ENCODE measurements at places on chromosomes 2 and 18. TPM values are rescaled to one million over a fixed set of nuclear protein-coding genes. Genes with fewer than 3 reads are reported as not detected.

DNA sequence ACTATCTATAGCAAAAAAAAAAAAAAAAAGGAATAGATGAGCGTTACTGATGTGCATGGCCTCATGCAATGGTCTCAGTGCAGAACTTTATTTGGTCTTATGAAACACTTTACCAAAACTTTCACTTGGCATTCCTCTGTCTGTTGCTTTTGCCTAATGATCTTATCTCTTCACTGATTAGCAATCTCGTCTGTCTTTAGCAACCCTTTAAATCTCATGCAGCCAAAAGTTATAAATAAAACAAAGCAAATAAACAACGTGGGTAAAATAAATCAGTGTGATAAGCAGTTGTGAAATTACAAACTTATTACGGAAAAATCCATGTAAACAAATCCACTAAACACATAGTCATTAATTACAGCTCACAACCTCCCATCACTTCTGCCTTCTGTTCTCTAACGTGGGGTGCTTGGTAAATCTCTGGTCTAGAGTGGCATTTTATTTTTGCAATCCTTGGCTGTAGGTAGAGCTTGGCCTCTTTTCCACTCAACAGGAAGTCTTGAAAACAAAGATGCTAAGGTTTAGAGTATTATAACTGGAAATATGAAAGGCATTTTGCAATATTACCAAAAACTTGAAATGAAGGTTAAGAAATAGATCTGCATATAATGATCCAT, 288.0 kb downstream of the AFF3 start:
- DNase-seq = no peak

DNA sequence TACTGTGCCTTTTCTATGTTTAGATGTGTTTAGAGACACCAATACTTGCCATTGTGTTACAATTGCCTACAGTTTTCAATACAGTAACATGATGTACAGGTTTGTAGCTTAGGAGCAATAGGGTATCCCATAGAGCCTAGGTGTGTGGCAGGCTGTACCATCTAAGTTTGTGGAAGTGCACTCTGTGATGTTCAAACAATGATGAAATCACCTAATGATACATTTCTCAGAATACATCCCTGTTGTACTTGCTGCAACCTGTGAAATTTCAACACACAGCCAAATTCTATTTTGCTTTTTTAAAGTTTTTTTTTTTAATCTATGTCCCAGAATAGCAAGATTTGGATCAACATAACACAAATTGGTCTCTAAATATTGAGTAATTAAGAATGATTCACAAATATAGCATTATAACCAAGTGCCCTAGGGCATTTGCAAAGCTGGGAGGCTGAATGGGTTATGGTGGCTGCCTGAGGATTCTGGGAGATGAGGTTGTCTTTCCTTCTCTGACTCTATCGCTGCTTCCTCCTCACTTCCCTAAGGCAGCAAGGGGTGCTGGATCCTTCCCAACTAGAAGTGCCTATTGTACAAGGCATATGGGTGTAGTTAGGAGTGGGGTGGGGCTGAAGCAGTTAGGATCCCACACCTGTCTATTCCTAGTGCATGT, 78.3 kb downstream of the SKA1 start:
- no peak for DNase-seq

FANCL gene
- 68.9 TPM for polyA plus RNA-seq

DNA sequence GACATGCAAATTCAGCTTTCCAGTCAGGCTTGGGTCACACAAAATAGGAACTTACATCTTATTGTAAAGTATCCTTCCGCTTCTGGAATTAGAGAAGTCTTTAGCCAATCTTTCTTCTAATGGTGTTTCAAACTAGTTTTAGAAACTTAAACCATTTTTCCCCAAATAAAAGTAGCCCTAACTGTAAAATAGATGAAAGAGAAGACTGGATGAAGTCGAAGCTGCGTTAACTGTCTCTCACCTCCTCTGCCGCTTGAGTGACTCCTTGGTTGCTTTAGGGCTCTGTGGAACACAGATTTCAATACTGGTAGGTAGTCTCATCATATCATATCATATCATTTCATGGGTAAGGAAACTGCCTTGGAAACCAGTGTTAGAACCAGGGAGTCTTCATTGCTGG, 498.4 kb downstream of the XIRP2 start:
- no peak for DNase-seq

DNA sequence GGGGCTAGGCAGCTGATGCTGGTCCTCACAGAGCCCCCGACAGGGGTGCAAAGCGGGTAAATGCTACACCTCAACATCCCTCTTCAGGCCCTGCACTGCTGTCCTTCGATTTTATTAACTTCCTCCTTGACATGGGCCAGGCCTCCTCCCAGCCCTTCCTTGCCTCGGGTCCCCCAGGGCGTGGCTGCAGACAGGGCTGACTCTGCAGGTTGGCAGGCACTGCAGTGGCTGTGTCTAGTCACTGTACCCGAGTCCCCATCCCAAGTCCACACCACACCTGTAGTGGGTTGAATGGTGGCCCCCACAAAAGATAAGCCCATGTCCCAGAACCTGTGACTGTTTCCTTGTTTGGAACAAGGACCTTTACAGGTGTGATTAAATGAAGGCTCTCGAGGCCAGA, 140.2 kb downstream of the TWIST2 start:
- no peak for DNase-seq

TMSB10 gene
- polyA plus RNA-seq = 1,422 TPM

GRCh38 chr2:100207411-100207885, 65.1 kb upstream of the AFF3 start:
- DNase-seq = no peak

IL18R1 gene
- 3.2 TPM for polyA plus RNA-seq

- no peak for DNase-seq
These were observed 56.9 kb downstream of the MCFD2 start for GRCh38 chr2:46858702-46859090.

DNA sequence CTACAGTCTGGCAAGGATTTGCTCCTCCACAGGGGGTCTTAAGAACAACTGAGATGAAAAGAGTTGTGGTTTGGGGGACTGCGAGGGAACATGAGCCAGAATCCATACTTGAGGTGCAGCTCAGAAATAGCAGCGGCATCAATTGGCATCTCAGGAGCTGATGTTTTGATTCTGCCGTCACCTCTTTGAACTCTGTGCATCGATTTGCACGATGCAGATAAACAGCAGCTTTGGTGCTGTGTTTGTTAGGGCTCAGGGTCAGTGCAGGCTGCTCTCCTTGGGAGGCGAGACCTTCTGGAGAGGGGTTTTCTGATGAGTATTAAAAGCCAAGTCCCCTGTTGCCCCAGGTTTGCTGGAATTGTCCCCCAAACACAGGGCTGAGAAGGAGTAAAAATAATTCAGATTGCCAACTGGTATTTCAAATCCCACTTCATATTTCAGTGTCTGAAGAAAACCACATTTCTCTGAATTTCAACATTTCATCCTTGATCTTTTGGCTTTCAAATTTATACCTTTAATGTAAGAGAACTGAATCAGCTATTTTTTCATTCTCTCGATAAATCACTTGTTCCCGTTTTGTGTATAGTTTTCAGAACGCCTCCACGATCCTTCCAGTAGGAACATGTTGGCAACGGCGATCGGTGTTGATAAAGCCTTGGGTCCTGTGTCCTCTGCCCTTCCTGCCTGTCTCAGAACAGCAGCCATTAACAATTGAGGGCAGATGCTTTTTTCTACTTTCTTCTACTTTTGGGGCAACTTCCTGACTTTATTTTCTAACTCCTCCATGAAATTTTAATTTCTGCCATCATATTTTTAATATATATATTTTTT, 65.0 kb downstream of the RAB31 start:
- DNase-seq = no peak

TEX44 gene
- not detected for polyA plus RNA-seq

MROH2A gene
- polyA plus RNA-seq = 0.28 TPM

DNA sequence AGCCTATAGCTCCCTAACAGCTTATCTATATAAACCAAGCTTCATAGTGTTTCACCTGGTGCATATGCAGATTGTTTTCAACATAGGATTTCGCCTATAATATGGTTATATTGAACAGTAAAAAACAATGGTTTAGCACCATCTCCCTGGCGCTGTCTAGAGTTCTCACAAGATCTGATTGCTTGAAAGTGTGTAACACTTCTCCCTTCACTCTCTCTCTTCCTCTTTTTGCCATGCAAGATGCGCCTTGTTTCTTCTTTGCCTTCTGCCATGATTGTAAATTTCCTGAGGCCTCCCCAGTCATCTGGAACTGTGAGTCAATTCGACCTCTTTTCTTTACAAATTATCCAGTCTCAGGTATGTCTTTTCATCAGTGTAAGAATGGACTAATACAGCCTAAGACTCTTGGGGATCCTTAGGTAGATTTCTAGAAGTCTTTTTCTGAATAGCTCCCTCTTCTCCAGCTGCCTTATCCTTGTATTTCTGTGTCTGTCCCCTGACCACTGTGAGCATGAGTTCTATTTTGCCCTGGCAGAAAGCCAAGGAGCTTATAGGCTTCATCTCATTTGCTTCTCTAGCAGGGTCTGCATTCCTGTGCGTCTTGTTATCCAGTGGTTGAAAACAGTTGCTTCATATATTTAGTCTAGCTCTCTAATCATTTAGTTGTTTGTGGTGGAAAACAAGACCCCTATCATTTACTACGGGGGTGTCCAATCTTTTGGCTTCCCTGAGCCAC, 401.6 kb downstream of the GPD2 start:
- no peak for DNase-seq

REG3A gene
- polyA plus RNA-seq = not detected

- no peak for DNase-seq
These were observed 229.2 kb downstream of the GALR1 start for GRCh38 chr18:77478646-77479442.

DNA sequence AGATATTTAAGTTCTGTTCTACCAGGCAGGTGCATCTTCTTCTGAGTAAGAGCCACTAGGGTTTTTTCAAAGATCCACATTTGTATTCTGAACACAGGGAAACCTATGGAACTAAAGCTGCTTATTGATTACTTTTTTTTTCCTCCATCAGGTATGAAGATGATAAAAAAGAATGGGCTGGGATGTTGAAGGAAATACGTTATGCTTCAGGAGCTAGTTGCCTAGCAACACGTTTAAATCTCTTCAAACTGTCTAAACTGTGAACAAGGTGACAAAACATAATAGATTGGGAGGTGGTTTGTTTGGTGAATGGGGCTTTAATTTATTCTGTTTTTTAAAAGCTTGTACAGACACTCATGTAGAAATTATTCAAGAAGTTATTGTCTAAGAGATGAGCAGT, 15.9 kb downstream of the KLHL41 start:
- DNase-seq = no peak

GRCh38 chr18:78779996-78780718, 199.5 kb upstream of the SALL3 start:
- DNase-seq = no peak

- DNase-seq = no peak
These were observed 88.7 kb downstream of the TGOLN2 start for GRCh38 chr2:85239102-85239501.

SERPINB7 gene
- 1.0 TPM for polyA plus RNA-seq

DNA sequence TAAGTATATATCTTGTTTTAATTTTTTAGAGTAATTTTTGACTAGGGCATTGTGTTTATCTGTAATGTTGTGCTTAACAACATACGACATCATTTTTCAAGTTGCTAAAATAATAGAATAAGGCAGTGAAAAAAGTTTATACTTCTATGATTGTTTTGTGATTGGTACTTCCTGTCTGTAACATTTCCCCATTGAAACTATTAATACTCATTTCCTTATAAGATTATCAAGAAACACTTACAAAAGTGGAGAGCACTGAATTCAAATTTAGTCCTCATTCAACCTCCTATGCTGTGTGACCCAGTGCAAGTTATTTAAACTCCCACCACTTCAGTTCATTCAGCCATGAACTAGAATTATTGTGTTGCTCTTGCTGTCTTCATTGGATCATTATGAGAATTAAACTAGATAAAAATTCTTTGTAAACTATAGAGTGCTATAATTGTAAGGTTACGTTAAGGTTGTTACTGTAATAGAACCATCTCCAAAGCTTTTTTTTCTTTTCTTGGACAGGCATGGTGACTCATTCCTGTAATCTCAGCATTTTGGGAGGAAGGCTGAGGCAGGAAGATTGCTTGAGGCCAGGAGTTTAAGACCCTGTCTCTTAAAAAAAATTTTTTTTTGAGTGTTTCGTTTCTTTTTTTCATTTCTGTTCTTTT, 2.8 kb downstream of the ETAA1 start:
- DNase-seq = no peak

GRCh38 chr2:108634576-108635160, 84.6 kb upstream of the RANBP2 start:
- no peak for DNase-seq

DNA sequence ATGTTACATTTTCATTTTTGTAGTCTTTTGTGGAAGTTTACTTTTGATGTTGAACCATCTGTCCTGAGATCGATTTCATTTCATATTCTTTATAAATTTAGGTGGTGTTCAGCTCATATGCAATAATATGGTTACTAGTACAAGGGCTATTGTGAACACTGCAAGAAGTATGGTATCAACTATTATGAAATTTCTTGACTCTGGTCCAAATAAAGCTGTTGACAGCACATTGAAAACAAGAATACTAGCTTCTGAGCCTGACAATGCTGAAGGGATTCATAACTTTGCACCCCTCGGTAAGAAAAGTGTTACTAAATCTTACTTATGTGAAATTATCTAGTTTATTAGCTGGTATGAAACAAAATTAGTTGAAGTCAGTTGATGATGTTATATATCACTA, 124.9 kb upstream of the TTC27 start:
- DNase-seq = no peak

GRCh38 chr2:25740810-25741381, 67.5 kb upstream of the DTNB start:
- DNase-seq = no peak
